ENCODE measurements at places on chromosomes 4 and X. TPM values are rescaled to one million over a fixed set of nuclear protein-coding genes. Genes with fewer than 3 reads are reported as not detected.

AKAP14 gene
- not detected for polyA plus RNA-seq

AKAP4 gene
- not detected for polyA plus RNA-seq

ABRAXAS1 gene
- 3.1 TPM for polyA plus RNA-seq

CHRDL1 gene
- 0.05 TPM for polyA plus RNA-seq

SERTM2 gene
- polyA plus RNA-seq: not detected

ADGRL3 gene
- not detected for polyA plus RNA-seq

USP27X gene
- 0.09 TPM for polyA plus RNA-seq

BANK1 gene
- polyA plus RNA-seq: 0.84 TPM

CAPN6 gene
- not detected for polyA plus RNA-seq

AFF1 gene
- polyA plus RNA-seq: 18.0 TPM

GRCh38 chr4:2930135-2930757, 33.0 kb downstream of the NOP14 start:
- DNase-seq: no peak

DNA sequence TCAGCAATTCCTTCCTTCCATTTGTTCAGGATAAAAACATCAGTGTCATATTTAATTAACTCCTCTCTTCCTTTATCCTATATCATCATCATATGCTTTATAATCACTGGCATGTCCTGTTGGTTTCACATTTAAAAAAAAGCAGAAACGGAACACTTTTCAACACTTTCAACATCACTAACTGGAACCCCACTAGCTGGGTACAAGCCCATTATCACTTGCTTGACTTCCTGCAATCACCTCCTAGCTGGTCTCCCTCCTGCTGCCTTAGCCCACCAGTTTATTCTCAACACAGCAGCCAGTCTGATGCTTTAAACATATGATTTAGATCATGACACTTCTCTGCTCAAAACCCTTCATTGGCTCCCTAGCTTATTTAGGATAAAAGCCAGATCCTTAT, 116.4 kb upstream of the LSM6 start:
- DNase-seq: peak; percentile 57

USP51 gene
- 0.53 TPM for polyA plus RNA-seq

- no peak for DNase-seq
Measured at GRCh38 chr4:176927117-176927516, 134.4 kb upstream of the VEGFC start.

GRCh38 chr4:16726368-16727050, 171.9 kb downstream of the LDB2 start:
- DNase-seq: no peak

GSX2 gene
- polyA plus RNA-seq: not detected

DNA sequence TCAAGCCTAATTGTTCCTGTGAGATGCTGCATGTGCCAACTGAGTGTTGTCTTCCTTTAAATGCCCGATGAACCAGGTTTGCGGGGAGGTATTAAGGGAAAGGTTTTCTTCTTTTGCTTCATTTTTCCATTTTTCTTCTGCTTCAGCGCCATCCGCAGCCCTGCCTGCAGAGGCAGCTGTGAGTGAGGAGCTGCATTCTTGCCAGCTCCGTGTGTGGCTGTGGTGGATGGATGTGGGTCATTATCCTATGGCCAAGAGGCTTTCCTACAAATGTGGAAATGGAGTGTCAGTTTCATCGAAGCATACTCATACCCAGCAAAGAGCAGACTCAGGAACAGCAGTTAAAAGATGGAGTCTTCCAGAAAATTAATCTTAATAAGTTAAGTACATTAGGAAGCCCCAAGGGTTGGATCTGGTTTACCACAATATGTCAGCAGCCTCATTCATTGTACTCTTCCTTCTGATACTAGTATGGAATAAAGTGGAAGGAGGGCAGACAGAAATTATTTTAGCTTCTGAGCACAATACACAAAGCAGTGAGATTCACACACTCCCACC, 37.6 kb downstream of the TNIP3 start:
- no peak for DNase-seq

GRCh38 chr4:173381610-173382009, 10.9 kb downstream of the SAP30 start:
- no peak for DNase-seq

DNA sequence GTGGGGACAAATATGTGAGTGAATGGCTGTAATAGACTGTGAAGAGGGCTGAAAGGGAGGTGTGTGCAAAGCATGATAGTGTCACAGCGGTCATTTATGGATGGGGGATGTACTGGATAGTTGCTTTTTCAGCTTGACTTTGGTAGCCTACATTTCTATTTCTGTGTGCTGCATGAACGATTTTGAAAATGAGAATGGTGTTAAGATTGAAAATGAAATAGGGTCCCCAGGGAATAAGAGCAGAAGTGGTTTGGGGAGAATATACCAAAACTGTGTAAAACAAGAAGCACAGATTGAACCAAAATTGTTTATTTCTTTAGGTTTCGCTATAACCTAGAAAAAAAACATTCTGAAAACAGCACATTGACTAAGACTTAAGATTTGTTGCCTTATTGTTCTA, 58.8 kb upstream of the CLNK start:
- peak; percentile 91 for DNase-seq

GRCh38 chr4:98555798-98556445, 102.5 kb downstream of the TSPAN5 start:
- DNase-seq: no peak

DNA sequence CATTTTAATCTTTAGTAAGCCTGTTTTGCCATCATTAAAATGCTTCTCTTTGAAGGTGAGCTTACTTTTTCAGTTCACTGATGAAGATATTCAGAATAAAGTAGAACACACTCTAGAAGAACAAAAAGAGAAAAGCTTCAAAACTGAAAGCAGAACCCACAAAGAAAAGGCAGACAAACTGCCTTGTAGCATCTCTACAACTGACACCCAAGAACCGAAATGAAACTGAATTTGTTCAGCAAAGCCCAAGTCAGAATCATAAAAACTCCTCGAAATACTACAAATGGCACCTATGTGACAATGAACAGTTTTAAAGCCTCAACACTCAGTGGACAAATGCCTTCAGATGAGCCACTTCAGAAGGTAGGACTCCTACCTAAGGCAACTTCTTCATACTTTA, 83.6 kb downstream of the MAML3 start:
- DNase-seq: no peak

DNA sequence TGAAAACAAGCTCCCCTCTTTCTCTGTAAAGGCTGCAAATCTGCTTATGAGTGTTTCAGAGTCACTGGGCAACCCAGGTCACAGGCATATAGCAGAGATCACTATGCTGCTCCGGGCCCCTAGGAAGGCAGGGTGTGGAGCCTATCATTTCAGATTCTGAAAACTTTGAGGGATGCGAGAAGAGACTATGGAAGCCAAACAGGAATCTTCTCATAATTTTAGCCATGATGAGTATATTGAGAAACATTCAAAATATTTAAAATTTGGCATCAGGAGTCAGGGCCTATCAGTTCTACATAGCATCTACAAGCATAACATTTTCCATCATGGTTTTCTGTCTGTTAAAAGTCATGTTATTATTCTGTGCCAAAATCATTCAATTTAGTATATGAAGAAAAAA, 61.7 kb upstream of the ATXN3L start:
- no peak for DNase-seq
